Head of caudate nucleus (tissue), 42 donors: ENCODE measurements at places on chromosomes 7 and 10.

DNA sequence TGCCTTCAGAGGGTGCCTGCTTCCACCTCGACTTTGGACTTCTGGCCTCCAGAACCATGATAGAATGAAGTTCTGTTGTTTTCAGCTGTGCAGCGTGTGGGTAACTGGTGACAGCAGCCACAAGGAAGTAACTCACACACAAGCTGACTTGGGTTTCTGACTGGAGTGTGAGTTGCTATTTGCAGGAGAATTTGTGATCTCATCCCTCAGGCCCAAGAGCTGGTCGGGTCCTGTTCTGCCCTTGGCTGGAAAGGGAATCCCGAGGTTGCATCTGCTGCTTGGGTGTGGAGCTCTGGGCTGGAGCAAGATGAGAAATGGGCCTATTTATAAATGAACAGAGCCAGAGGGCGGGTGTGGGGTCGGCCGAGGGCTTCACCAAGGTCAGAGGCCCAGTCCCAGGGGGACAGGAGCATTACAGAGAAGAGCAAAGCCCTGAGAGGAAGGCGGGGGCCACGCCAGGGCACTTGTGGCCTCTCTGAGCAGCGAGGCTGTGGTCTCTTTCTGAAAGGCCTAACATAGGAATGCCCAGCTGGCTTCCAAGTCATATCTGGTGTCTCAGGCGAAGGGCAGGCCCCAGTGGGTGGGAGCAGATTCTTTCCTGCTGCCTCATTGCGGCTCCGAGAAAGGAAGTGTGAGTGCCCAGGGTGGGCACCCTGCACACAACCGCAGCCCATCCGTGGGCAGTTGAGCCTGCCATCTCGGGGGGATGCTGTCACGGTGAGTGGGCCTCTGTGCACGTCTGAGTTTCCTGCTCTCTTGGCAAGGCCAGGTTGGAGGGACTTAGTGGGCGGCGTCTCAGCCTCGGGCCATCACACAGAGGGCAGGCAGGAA is 26.5 kb upstream of the C10orf71 start:
- DNase-seq: no peak

- no peak for DNase-seq
These were observed 24.6 kb upstream of the FOXL3 start for GRCh38 chr7:265192-265997.

GRCh38 chr10:113126229-113127201 is 176.5 kb downstream of the TCF7L2 start:
- DNase-seq: peak; percentile 86

DNA sequence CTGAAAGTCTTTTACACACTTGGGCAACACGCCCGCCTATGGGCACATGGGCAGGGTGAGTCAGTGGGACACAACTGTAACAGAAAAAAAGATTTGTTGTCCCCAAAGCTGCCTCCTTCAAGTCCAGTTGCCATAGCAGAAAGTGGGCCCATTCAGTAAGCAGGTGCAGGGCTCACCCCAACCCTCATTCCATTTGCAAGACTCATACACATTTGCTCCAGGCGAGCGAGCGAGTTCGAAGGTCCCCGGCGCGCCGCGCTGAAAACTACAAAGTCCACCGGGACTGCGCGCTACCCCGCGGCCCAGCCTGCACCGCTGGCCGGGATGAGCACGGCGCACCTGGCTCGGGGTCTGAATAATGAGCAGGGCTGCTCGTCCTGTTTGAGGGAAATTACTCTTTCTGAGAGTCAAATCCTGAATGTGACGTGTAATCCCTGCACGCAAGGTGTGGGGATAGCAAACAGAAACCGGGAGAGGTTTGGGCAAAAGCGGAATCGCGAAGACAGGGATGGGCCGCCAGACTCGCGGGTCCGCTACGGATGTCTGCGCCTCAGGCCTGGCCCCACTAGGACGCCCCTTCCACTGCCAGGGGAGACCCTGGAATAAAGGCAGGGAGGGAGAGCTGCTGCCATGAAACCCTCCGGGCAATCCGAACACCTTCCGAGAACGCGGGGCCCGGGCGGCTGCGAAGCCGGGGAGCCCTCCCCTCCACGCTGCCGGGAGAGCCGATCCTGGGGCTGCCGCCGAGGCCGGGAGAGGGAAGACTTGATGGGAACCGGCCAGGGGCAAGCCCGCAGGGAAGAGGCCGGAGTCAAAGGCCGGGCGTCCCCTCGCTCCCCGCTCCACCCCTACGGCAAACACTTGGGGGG is 982 bp downstream of the COBL start:
- peak; percentile 55 for DNase-seq
